ENCODE measurements at places on chromosomes 6 and 20.
A peak's percentile ranks its signal among the peaks of the same experiment; 100 is the strongest.

GRCh38 chr6:151422981-151423380 is 28.9 kb downstream of the RMND1 start:
- DNase-seq = no peak

DNA sequence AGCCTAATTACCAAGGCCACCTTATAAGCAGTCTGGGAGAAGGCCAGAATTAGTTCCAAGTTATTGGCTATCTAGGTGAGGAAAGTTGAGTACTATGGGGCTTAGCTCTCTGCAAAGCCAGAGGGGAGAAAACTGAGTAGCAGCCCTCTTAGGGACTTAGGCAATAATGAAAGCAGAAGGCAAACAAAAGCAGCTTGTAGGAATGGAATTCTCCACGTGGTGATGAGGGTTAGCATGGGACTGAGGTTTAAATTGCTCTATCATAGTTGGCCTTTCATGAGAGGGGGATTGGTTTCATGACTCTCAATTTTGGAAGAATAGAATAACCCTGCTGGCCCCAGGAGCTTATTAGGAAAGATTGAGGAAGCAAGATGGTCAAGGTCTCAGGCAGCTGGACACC is 7.0 kb upstream of the UBE2J1 start:
- DNase-seq = no peak

DNA sequence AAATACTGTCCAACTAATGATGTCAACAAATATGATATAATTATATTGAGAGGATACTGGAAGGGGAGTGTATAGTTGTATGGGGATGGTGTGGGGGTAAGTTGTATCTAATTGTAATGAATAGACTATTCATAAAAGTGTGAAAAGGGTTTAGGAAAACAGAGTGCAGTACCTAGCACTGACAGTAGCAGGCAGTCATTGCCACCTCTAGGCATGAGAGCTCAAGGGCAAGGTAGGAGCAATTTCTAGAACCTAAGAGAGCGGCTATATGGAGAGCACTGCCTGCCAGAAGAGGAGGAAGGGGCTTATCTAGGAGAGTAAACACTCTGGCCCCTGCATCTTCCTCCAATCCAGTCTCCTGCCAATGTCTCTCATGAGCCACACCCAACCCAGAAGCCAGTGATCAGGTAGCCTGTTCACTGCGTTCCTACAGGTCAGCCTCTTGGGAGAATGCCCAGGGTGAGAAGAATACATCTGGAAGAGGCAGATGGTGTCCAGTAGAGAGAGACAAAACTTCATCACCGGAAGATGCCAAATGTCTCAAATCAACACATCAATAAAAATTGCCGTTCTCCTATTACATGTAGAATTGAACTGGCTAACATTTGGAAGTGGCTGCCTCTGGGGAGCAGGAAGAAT is 200.0 kb downstream of the LY86 start:
- DNase-seq = peak; percentile 38

DNA sequence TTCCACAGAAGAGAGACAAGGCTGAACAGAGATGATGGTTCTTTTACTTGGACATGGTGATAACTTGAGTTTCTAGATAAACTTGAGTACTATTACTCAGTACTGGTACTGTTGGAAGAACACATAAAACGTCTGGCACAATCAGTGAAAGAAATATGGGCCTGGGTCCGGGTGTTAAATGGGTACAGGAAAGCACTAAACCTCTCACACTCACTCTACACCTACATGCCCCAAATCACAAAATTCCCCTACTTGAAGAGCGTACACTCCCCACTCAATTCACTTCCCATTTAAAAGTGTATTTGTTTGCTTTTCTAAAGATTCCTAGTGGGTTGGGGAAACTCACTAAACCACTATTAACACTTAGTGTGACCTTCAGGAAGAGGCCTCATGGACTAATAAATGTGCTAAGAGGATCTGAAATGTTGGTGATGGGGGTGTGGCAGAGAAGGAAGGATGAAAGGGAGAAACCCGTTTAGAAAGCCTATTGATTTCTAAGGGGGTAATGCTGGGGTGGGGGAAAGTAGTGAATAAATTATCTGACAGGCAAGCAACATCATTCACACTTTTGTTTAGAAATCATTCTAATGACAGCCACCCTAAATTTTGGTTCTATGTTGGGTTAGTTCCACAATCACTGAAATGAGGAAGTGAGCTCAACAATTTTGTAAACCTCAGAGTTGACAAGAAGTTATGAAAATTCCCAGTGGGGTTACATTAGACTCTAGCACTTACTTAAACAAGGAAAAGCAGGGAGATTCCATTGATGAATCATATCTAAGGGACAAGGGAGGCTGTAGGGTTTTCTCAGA is 222.6 kb upstream of the MARCKS start:
- no peak for DNase-seq

DNA sequence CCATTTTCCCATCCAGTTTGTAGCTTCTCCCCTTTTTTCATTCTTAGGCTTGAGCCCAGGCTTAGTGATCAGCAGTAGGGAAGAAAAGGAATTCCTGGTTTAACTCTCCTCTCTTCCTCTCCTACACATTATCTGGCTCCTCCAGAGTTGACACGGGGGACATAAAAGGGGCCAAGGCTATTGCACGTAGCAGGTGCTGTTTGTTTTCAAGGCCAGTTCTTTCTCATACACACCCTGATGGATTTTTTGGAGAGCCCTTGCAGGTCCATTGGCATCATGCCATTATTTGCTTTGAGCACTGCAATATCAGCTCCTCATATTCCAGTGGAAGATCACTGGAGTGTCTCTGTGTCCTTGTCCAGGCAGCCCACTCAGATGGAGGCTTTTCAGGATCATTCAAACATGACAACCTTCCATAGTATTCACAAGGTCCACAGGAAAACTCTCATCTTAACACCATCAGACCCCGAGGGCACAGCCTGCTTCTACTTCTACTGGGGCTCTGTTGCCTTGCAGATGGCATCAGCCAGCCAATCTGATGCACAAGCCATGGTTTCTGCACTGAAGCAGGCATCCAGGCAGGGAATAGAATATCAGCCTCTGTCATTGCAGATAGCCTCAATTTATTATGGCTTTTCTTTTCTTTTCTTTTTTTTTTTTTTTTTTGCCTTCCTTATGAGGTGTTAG is 18.8 kb downstream of the PLCB4 start:
- no peak for DNase-seq
